Stimulated activated CD8-positive, alpha-beta memory T cell treated with anti-CD3 and anti-CD28 coated beads, Interleukin-12 subunit alpha, Interleukin-12 subunit beta, amount 100 ng/mL, for 1 hour (primary cell): ENCODE measurements at places on chromosomes 6 and 20.

GRCh38 chr6:139587469-139587868 is 213.0 kb upstream of the CITED2 start:
- DNase-seq, result no peak

DNA sequence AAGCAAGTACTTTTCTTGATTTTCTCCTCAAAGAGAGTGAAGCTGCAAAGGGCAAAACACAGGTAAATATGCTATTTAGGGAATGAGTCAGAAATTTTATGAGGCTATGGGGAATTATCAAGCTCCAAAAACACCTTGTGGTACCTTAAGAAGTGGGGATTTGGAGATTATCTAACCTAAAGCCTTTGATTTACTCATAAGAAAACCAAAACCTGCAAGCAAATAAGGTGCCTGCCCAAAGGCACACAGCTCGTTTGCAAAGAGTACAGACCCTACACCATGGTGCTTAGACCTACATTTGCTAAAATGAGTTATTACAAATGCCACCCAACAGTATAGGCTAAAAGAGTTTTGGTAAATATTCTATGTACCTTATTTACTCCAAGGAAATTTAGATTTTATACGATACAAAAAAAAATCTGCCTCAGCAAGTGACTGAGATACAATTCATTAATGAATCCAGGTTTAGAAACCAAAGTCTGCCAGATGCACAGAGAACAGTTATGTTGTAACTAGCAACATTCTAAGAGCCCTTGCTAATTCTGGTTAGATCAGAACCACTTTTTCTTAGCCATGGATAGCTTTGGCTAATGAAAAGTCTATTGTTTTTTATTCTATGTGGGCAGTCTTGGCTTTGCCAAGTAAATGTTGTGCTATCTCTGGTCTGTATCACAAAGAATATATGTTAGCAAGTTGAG is 101.5 kb downstream of the KHDC1L start:
- DNase-seq, result no peak

GRCh38 chr6:24439858-24440539 is 37.3 kb downstream of the MRS2 start:
- no peak for DNase-seq

DNA sequence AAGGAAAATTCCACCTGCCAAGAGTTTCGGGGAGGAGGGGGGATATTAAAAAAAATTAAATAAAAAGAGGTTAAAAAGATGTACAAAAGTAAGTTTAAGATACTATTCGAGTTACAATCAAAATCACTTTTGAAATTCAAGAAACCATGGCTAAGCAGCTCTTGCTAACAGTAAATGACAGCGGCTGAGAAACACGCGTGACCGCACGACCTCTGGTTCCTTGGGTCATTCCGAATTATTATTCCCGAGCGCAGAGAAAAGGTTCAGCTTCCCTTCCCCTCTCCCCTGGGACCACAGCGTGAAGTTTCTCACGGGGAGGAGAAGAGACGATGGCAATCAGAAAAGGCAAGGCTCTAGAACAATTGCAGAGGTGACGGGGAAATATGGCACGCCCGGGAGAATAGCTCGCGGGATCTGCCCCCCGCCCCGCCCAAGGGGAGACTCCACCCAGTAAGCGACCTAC is 496 bp downstream of the TMEM242 start:
- DNase-seq, result peak; percentile 53

- DNase-seq, result no peak
These were observed 258.4 kb downstream of the RNGTT start for GRCh38 chr6:88704980-88705379.

DNA sequence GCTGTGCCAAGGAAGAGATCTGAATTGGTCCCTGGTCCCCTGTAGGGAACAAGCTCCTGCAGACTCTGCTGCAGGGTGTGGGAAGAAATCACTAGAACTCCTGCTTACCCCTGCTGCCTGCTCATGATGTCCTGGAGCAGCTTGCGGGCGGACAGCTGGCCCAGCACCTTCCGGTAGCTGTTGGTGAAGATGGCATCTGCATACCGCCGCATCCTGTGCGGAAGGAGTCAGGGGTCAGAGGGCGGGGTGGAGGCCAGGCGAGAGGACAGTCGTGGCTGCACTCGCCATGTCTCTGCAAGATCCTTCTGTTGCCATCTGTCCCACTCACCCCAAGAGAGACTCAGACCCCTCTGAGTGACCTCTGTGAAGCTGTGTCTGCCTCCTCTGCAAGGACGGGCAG is 5.3 kb downstream of the GHRH start:
- DNase-seq, result no peak

DNA sequence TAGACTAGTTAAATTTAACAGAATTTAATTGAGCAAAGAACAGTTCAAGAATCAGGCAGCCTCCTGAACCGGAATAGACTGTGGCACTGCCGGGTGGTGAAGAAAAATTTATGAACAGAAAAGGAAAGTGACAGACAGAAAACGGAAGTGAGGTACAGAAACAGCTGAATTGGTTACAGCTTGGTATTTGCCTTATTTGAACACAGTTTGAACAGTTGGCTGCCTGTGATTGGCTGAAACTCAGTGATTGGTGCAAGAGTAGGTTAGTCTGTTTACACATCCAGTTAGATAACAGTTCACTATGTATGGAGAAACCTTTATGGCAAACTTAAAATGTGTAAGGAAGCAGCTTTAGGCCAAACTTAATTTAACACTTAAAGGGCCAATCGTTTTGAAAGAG is 116.0 kb upstream of the CITED2 start:
- no peak for DNase-seq

- no peak for DNase-seq
These were observed 91.7 kb downstream of the COL19A1 start for GRCh38 chr6:69957985-69958559.

DNA sequence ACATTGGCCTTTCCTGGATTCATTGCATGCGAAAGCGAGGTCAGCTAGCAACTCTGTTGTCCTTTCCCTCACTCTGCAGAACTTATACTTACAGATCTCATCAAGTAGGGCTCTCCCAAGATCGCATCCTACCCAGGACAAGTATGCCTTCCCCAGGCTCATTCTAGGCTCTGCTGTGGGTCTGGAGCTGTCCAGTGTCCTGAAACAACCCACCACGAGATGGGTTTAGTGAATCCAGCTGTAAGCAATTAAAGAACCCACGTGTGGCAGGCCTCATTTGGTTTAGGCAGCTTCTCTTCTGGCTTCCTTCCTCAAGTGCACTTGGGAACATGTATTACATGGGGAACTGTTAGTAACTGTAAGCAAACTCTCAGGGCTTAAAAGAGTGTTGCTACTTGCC is 406.5 kb upstream of the CHD6 start:
- DNase-seq, result no peak

GRCh38 chr20:51111290-51111689 is 88.4 kb upstream of the KCNG1 start:
- no peak for DNase-seq

- no peak for DNase-seq
These were observed 73.9 kb downstream of the AHI1 start for GRCh38 chr6:135423649-135424128.

DNA sequence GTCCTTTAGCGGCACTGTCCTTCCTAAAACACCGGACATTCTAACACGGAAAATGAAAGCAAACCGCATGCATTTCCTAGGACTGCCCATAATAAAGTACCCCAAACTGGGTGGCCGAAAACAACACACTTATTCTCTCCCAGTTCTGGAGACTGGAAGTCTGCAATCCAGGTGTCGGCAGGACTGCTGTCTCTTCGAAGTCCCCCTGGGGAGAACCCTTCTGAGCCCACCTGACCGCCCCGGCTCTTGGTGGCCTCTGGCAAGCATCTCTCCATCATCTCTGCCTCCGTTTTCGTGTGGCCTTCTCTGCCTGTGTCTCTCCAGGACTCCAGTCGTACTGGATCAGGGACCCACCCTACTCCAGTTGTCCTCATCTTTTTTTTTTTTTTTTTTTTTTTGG is 55.4 kb downstream of the SYNJ2 start:
- DNase-seq, result no peak

GRCh38 chr6:144411531-144412165 is 126.5 kb downstream of the UTRN start:
- DNase-seq, result no peak

DNA sequence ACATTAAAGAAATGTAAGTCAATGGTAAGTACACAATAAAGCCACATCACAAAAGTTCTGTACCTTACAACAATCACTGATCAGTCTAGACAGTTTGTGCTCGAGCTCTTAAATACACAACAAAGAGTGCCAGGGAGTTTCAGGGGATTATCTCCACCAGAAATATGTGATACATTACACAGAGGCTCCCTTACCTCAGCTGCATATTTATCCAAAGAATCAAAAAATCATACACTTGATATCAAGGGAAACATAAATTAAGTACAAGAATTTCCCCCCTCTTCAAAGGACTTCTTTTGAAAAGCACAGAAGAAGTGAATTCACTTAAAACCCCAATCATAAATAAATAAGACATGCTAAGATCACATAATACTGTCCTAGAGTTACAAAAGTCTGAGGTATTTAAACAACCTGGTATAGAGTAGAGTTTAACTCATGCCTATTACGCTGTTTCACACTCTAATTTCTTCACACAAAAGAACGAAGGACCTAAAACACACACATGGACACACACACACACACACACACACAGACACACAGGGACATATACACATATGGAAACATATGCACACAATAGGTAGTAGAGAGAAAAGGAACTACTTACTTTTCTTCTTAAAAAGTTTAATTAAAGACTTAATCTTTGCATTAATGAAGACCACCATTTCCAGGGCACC is 528 bp downstream of the NHSL1 start:
- no peak for DNase-seq

DNA sequence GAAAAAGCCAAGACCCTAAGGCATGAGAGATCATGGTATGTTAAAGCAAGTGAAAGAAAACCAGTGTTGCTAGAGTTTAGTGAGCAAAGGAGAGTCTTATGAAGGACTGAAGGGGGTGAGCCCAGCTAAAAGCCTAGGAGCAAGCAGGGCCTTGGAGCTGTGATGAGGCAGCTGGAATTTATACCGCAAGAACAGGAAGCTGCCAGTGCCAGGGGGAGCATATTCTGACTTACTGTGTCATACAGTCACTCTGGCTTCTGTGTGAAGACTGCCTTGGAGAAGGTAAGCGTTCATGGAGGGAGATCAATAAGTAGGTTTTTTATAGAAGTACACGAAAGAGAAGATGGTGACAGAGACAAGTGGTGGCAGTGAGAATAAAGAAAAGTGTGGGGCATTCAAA is 308.9 kb upstream of the THEMIS start:
- DNase-seq, result no peak

DNA sequence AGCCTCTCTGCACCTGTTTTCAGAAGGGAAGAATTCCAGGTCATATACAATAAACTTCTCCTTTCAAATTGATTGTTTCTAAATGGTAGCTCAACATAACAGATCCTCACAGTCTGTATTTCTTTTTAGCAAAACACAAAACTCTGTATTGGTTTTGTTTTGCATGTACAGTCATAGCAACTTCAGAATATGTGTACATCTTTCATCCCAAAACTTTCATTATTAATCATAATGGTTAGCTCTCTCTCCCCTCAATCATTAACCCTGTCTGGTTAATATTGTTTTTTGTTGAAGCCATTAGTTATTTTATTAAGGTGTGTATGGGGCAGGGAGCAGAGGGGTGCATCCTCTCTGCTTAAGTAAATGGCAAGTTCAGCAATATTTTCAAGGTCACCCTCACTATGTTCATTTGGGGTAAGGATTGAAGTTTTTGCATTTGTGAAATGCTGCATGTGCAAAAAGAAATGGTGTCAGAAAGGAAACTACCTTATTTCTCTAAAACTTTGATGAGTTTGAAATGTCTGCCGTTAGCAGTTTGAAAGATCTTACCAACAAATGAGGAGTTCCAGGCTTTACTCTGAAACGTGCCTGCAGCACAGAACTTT is 136.8 kb upstream of the BTBD3 start:
- DNase-seq, result no peak

DNA sequence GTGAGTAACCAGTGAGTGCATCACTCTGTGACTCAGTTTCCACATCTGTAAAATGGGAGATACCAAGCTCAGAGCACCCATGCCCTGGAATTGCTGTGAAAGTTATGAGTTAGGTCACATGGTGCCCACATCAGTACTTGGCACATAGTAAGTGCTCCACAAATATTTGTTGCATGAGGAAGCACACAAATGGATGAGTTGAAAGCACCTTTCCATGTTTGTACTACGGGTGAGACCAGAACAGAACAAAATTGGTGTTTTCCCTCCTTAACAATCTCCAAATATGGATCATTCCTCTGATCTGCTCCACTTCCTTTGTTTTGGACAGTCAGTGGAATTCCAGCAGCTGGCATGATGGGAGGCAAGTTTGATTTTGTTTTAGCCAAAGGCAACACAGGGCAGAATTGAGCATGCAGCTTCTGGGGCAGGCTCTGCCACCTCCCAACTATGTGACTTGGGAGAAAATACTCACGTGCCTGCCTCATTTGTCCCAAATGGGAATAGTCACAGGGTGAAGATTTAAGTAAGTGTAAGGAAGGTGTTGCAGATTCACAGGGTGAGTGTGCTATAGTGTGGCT is 503.7 kb upstream of the SULF2 start:
- no peak for DNase-seq

DNA sequence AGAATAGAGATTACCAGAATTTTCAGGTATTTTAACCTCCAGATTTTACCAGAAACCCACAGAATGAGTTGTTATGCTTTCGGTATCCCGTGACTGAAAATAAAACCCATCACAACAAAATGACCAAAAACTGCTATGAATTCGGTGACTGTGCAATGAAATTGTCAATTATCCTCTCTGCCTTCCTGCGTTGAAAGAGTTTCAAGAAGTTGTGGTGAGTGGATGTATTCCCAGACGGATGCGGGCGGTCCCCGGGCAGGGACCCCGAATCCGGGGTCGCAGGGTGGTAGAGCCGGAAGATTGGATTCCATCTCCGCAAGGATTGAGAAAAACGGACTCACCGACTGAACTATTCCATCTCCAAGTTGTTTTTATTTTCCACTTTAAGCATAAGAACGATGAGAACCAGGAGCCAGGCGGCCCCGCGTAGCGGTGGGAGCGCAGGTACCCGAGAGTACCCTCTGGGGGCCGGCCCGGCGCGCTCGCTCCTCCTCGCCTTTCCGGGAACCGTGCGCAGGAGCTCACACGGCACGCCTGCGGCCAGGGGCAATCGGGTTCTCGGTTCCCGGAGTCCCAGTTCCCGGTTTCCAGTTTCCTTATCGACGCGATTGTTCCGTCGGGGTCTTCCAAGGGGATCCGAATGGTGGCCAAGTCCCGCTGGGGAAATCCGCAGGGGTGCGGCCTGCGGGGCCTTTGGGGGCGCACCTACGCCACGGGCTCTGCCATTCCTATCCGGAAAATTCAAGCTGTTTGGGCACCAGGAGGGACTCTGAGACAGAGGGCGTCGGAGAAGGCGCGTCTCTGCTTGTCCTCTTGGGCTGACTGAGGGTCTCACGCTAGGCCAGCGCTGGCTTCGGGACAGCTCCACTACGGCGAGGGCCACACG is 104.9 kb upstream of the PRDM1 start:
- no peak for DNase-seq

- DNase-seq, result no peak
These were observed 206.4 kb downstream of the DTNBP1 start for GRCh38 chr6:15456422-15456821.

DNA sequence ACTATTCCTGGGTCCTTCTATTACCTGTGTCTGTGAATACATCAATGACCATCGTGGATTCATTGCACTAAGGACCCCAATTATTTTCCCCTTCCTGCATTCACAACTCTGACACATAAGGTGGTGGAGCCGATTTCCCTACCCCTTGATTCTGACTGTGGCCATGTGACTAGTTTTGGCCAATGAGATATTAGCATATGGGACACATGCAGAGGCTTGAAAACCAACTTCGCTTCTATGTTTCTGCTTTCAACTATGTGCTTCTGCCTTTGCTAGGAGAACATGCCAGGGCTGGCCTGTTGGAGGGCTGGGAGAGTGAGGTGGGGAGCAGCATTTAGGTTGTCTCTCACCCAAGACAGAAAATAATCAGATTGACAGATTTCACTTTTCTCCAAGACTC is 483.1 kb upstream of the JAG1 start:
- no peak for DNase-seq
